ENCODE measurements at places on chromosomes 1 and 21.

DNA sequence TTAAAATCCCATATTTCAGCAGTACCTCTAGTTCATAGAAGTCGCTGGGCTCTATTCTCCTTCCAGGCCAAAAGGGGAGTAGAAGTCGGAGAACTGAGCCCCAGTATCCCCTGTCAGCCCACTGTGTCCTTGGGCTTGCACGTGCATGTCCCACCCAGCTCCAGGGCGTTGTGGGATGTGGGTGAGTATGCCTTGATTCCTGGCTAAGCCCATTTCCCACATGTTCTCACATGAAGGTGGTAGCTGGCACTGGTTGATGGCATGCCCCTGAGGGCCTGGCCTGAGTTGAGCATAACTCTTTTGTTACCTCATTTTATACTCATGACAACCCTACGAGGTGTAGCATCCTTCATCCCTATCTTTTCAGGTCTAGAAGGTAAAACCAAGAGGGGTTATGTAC lies 8.0 kb downstream of the SLC6A17 start:
- DNase-seq: no peak

- DNase-seq: no peak
Measured at GRCh38 chr1:41420351-41420750, 59.1 kb downstream of the FOXO6 start.

DNA sequence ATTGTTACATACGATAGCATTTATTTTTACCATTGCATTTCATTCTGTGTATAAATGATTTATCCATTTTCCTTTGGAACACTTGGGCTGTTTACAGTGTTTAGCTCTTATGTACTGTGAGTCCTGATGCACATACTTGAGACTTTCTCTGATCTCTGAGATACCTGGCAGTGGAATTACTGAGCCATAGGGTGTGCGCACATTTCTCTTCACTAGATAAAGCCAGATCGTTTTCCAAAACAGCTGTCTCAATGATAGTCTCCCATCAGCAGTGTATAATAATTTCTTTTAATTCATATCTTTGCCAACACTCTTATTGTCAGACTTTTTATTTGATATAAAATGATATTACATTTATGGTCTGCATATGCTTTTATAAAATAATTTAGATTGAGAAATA lies 66.2 kb downstream of the VPS13D start:
- no peak for DNase-seq

DNA sequence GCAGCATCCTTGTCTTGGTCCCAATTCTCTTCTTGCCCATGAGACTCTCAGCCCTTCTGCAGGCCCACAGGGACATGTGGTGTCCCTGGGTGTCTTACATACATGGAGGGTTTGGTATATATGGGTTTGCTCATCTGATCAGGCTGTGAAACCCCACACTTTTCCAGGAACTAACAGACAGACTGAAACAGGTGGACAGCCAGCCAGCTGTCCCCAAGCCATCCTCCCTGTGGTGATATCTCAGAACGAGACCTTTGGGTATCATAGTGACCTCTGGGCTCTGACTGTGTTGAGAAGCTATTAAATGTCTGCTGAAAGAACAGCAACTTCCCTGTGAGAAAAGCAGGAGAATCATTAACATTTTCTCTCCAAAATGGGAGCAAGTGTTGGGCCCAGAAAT lies 115.5 kb upstream of the PAXBP1 start:
- DNase-seq: no peak

DNA sequence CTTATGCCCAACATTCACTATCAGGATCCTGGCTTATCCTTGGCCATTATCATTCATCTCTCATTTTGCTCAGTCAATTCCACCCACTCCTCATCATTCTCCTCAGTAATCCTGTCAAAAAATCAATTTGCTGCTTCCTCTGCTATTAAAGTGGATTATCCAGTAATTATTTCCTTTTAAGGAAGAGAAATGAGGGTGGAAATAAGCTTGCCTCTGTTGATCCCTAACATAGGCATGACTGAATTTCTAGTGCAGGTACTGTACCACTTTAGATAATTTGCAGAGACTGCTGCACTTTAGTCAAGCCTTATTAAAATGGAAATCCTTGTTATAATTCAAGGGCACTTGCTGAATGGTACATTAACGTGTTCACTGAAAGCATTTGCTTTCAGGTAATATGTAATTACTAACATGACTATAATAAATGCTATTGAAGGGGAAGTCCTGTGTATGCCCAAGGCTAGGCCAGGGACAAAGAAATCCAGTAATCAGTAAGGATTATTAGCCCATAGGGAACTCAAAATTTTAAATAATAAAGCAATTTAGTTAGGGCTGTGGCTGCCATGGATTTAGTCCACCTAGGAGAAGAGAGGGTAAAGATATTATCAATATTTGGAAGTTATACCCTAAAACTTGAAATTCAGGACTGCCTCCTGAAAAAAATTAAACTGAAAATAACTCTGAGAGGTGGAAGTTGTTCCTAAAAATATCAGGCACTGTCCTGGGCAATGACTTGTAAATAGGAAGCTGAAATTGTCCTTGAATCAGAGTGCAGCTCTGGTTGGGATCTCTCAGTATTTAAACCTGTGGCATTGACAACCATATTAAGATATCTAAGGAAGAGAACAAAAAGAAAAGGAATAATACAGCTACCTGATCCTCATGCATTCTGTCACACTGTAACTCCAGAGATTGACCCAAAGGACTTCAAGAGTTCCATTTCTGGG lies 43.4 kb downstream of the RGS2 start:
- DNase-seq: no peak

GRCh38 chr1:24963099-24963872 lies 33.2 kb upstream of the RUNX3 start:
- peak; percentile 46 for DNase-seq

DNA sequence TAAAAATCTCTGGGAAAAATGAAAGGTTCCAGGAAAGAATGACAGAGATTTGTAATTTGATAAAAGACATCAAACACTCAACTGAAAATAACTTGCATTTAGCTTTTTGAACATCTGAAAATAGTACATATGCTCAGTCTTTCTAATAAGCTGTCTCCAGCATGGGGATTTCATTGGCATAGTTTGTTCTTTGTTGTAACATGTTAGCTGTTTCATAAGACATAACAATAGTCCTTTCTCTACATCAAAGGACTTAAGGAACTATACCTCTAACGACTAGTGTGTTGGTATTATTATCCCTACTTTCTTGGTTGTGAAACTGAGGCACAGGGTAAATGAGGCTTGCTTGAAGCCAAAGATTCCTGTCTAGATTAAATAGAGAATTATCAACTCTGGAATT lies 22.0 kb downstream of the EIF2B3 start:
- no peak for DNase-seq

- DNase-seq: no peak
Measured at GRCh38 chr1:168585937-168586336, 9.5 kb downstream of the XCL1 start.

- no peak for DNase-seq
Measured at GRCh38 chr1:57845041-57845440, 421.2 kb upstream of the DAB1 start.

DNA sequence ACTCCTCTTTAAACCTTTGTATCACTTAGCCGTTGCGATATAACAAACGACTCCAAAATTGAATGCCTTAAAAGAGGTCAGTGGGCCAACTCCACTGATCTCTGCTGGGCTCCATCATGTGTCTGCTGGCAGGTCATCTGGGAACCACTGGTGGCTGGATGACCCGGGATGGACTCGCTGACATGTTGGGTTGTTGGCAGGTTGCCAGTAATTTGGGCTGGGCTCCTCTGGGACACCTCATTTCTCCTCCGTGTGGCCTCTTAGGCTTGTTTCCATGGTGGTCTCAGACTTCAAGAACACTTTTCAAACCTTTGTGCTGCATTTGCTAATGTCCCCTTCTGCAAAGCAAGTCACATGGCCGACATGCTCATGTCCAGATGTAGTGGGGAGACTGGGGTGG lies 139.3 kb upstream of the POU3F1 start:
- DNase-seq: no peak

DNA sequence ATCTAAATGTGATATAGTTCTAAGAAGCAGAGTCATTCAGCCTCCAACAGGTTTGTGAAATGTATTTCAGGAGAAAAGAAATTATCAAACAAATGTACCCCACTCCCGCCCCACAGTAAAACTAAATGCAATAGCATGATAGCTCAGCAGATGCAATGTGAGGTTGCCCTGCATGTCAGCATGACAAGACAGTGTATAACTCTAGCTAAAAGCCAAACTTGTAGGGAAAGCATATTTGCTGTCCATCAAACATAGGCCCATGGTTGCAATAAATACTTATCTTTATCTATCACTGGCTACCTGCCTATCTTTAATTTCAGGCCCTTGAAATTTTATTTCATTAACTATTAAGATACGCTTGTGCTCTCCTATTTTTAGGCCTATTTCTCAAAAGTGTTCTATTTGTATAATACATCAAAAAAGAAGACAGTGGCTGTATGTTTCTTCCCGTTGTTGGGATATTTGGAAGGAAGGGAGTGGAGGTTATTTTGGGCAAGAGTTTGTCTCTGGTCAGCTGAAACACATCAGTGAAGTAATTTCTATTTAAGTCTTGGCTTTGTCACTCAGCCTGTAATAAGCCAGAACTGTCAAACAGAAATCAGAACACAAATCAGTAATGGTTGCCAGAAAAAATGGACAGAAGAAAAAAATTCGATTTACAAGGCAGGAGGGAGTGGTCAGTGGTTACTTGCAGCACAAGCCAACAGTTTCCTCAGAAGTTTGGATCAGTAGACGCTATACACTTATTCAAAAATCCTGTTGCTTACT lies 307.4 kb upstream of the ADGRL2 start:
- DNase-seq: no peak

- DNase-seq: no peak
Measured at GRCh38 chr1:231806623-231807495, 180.3 kb downstream of the DISC1 start.

- DNase-seq: no peak
Measured at GRCh38 chr21:38472412-38473108, 25.7 kb downstream of the ERG start.

DNA sequence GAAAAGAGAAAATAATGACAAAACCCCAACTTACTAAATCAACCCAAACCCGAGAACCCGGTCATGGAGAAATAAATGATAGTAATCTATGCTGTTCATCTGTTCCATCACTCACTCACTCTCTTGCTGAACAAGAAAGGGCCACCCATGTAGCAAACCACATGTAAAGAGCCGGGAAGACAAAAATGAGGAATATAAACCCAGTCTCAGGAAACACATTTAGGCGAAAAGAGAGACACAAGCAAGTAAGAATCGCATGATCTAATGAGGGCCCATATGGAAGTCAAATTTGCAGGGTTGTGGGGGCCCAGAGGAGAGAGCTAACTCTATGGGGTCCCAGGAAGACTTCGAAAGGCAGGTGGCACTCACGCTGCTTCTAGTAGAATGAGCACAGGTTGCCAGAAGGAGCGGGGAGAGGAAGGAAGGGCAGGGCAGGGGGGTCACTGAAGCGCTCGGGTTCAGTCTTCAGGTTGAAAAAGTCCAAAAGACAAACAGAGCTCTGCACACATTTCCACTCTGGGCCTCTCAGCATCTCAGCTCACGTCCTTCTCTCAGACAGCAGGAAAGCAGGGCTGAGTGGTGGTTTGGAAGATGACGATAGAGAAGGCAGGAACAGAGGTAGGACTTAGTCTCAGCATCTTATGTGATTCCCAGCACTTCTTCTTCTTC lies 142.9 kb upstream of the KRTAP19-8 start:
- no peak for DNase-seq

GRCh38 chr1:52531249-52531872 lies 21.5 kb downstream of the TUT4 start:
- DNase-seq: no peak
